ENCODE measurements at places on chromosomes 6 and 20.

GRCh38 chr6:79868098-79868722 is 79.1 kb downstream of the ELOVL4 start:
- no peak for DNase-seq

- no peak for DNase-seq
Measured at GRCh38 chr6:149473080-149474052, 11.4 kb downstream of the ZC3H12D start.

- DNase-seq: no peak
Measured at GRCh38 chr6:158938220-158938619, 61.8 kb downstream of the RSPH3 start.

DNA sequence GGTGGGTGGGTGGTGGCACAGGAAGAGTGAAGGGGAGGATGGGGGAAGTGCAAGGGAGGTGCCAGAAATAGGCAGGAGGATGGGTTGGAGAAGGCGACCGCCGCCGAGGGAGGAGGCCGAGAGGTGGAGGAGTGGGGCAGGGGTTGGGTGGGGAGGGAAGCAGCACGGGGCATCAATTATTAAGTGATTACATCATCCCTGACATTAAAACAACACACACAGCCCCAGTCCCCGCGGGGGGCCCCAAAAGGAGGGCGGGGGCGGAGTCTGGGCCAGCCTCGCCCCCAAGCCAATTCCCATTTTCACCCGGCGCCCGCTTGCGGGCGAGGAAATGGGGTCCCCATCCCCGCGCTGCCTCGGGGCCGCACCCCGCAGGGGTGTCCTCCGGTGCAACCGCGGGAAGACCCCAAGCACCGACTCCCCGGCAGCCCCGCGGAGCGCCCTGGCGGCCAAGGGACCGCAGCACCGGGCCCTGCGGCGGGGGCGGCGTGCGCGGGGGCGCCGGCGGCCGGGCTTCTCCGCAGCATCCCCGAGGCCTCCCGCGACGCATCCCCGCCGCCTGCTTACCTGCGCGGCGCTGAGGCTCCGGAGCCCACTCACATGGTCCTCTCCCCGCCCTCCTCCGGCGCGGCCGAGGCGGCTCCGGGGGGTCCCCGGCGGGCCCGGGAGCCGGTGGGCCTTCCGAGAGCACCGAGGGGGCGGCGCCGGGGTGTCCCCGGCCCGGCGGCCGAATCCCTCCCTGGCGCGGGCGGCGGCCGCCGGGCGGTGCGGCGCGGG is 663 bp downstream of the FYN start:
- DNase-seq: peak; percentile 39

GRCh38 chr6:14517516-14518105 is 400.0 kb downstream of the CD83 start:
- no peak for DNase-seq

- DNase-seq: no peak
Measured at GRCh38 chr6:158124288-158124687, 43.8 kb downstream of the SERAC1 start.

DNA sequence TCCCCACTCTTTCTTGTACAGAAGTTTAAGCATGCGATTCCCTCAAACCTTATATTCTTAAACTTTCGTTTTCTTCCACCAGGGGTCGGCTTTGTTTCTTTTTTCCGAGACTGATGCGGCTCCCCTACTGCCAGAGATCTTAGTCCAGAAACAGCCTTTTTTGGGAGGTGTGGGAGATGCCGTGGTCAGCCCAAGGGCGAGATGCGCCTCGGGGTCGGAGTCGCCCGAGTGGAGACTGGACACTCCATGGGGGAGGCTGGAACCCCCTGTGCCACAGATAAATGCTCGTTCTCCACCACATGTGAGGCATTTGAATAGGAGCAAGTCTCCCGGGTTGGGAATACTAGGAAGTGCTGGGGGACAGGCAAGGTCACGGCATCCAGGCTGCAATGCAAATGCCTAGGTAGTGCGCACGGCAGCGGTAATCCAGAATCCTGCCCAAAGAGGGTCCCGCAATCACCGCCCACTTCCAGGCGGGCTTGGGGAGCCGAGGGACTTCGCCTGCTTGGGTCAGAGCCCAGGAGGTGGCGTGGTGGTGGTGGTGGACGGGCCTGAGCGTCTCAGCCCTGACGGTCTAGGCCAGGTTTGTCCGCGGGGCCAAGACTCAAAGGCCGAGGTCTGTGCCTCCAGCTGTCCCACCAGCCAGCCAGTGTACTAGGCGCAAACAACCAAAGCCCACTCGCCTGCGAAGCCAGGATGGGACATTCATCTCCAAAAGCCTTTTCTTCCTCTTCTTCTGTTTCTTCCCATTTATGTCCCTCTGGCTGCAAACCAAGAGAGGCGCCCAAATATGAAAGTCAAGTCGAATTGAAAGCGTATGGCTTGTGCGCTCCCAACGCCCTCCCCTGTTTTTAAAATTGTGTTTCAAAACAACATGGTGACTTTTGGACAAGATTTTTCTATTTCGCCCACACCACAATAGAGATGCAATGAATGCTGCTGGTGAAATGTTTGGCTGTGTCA is 39.3 kb upstream of the OSTM1 start:
- DNase-seq: peak; percentile 24

DNA sequence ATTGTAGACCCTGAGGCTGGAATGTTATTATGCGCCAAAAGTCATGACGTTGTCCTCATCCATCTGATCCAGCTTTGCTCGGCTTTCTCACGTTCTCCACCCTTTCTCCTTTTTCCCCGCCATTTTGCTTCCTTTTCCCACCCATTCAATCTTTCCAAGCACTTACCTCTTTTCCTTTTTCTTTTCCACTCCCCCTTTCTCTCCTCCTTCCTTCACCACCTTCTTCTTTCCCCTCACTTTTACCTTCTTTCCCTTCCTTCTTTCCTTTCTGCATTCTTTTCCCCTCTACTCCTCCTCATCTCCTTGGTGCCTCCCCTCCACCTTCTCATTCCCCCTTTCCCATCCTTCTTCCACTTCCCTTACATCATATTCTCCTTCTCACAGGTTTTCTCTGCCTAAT is 304.8 kb upstream of the TSHZ2 start:
- DNase-seq: no peak

DNA sequence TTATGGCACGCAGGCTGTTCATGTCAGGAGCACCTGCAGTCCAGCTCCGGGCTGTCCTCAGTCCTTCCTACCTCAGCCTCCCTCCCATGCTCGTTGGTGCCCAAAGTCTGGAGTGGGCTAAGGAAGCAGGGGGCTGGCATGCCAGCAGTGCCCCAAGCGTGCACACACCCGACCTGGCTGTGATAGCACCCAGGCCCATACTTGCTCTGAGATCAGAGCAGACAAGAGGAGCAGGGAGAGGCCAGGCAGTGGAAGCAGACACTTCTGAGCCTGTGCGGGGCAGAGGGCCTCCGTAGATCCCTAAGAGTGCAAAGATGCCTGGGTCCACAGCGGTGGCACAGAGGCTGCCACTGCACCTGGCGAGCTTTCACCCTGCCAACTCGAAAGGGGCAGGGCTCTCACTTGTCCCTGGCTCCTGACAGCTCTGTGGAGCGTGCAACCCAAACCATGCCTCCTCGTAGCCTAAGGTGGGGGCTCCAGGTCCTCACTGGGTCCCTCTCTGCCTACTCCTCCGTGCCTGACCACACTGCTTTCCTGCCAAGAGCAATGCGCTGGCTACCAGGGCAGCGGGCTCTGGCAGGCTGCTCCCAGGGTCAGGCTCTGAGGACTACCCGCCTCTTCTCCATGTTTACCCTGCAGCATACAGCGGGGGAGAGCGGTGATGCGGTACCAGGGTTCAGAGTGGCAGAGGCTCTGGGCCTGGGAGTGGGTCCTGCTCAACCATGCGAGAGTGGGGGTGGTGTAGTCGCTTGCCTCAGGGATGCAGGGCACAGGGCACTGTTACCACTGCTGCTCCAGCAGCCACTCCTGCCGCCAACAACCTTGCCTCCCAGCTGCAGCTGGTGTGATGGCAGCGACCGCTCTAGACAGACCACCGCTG is 59.5 kb downstream of the MANEA start:
- DNase-seq: no peak
